ENCODE measurements at places on chromosomes 3 and 15.

DNA sequence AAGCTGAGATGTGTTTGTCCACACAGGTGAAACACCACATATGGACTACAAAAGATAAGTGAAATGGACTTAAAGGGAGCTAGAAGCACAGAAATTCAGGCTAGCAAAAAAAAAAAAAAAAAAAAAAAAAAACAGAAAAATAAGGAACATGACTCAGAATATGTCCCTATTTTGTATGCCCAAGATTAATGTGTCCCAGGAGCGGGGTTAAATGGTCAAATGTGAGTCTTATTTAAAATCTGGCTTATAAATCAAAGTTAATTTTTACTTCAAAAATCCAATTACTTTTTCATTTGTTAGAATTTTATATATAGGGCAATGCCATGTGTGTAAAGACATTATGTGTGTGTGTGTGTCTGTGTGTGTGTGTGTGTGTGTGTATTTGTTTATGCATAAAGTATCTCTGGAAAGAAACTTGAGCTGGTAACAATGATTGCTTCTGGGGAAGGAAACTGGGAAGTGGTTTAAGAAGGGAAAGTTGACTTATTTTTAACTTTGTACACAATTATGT, 986.5 kb downstream of the ROBO2 start:
- DNase-seq, result no peak

GRCh38 chr15:49902685-49903501, 216.1 kb downstream of the ATP8B4 start:
- DNase-seq, result peak; percentile 63

GRCh38 chr3:188021502-188022040, 132.4 kb upstream of the LPP start:
- no peak for DNase-seq

DNA sequence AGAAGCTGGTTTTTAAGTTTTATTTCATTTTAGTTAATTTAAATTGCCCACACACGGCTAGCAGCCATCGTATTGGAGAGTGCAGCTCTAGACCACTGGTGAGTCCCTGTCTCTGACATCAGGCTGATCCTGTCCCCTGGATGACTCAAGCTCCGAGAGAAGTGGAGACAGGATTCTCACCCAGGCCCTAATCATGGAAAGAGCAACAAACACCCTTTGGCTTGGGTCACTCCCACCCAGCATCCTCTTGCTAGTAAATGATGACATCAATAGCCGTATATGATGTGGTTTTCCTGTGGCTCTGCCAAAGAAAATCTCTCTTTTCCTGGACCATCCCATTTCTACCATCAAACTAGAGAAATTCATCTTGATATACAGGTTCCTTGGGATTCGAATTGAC, 182.2 kb downstream of the NTRK3 start:
- DNase-seq, result no peak

DNA sequence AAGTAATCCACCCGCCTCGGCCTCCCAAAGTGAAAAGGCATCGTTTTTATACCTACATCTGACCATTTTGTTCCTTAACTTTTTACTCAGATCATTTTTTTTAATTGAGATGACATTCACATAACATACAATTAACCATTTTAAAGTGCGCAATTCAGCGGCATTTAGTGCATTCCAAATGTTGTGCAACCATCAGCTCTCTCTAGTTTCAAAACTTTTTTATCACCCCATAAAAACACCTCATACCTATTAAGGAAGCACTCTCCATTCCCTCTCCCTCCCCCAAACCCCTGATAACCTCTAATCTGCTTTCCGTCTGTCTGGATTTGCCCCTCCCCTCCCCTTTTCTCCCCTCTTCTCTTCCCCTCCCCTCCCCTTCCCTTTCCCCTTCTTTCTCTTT, 310.1 kb downstream of the UACA start:
- DNase-seq, result no peak

DNA sequence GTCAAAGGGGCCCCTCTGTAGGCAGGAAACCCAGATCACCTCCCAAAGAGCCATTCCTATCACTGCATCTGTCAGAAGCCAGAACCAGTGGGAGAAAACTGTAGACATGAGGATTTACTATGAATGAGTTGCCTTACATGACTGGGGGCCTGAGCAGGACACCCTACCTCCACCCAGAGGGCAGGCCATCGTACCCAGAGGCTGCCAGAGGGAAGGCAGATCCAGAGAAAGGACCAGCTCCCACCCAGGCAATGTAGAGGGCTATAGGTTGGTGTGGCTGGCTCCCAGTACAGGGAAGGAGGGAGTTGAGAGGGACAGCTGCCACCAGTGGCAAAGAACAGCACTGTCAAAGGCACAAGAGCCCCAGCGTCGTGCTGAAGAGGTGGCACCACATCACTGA, 233.2 kb downstream of the OCA2 start:
- no peak for DNase-seq

Data from SJCRH30 (cell line).